Upper lobe of right lung (tissue), 1 donor: ENCODE measurements at places on chromosomes 11 and 22.

- H3K4me3 ChIP-seq = no peak overlapping the region
- no peak for DNase-seq
- no peaks in the 10 kb centered on the region for H3K36me3 ChIP-seq
- H3K4me1 ChIP-seq = peaks cover 45% of the 10 kb centered on the region
- no peak overlapping the region for H3K27ac ChIP-seq
- H3K27me3 ChIP-seq = no peaks in the 10 kb centered on the region
Observed at GRCh38 chr11:12182676-12183541, 72.5 kb downstream of the MICAL2 start.

- no peak for DNase-seq
- H3K36me3 ChIP-seq = no peaks in the 10 kb centered on the region
- no peaks in the 10 kb centered on the region for H3K27me3 ChIP-seq
- H3K27ac ChIP-seq = peak overlapping the region; percentile 47
Observed at GRCh38 chr22:29216873-29217666, 11.4 kb downstream of the EMID1 start.

GRCh38 chr22:42905217-42905616 is 48.1 kb upstream of the ARFGAP3 start:
- no peaks in the 10 kb centered on the region for H3K27me3 ChIP-seq
- peaks cover 42% of the 10 kb centered on the region for H3K4me1 ChIP-seq
- peaks cover 1% of the 10 kb centered on the region for H3K36me3 ChIP-seq

DNA sequence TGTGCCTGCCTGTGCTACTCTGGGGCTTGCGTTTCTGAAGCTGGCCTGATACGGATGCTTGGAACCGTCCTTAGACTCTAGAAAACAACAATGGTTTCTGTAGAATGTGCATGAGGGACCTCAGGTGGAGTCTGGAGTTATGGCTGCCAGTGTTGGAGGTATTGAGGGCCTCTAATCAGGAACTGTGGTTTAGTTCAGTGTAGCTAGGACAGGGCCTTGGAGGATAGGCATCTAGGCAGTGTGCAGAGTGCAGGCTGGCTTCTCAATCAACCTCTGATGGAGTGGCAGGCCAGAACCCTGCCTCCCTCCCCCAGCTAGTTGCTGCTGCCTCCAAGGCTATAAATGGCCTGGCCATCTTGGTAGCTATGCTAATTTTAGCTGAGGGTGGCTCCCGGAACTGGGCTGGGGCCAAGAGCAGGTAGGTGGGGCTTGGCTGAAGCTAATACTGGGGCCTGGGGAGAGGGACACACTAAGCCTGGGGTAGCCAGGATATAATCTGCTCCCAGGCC is 4.0 kb downstream of the STIM1 start:
- H3K27ac ChIP-seq = peak overlapping the region; percentile 12
- H3K4me1 ChIP-seq = peaks cover 58% of the 10 kb centered on the region
- no peak for DNase-seq
- no peaks in the 10 kb centered on the region for H3K27me3 ChIP-seq
- H3K36me3 ChIP-seq = no peaks in the 10 kb centered on the region

GRCh38 chr11:65498977-65499712 is at the start of gene MALAT1:
TSS of gene MALAT1 (plus strand) at chr11:65499045.
- H3K4me1 ChIP-seq = peaks cover 29% of the 10 kb centered on the region
- DNase-seq = peak; percentile 93
- H3K27me3 ChIP-seq = no peaks in the 10 kb centered on the region
- peaks cover 31% of the 10 kb centered on the region for H3K36me3 ChIP-seq

DNA sequence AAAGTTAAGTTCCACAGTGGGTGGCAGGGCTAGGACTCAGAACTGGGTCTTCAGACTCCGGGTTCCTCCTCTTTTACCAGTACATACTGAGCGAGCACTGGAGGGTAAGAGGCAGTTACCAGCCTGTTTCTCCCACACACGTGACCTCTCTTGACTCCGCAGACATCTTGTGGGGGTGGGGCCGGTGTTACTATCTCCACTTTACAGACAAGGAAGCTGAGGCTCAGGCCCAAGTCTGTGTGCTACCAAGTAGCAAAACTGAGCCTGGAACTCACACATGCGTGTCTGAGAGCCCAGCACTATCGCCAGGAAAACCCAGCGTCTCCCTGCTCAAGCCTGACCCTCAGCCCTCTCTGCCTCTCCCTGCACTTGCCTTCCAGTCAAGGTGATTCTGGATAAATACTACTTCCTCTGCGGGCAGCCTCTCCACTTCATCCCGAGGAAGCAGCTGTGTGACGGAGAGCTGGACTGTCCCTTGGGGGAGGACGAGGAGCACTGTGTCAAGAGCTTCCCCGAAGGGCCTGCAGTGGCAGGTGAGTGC is 16.0 kb upstream of the SMIM35 start:
- H3K4me3 ChIP-seq = no peak overlapping the region
- no peaks in the 10 kb centered on the region for H3K27me3 ChIP-seq
- H3K36me3 ChIP-seq = no peaks in the 10 kb centered on the region

GRCh38 chr22:25110596-25110845 is 89.1 kb upstream of the CRYBB3 start:
- H3K27ac ChIP-seq = peak overlapping the region; percentile 88
- H3K36me3 ChIP-seq = no peaks in the 10 kb centered on the region
- no peak for DNase-seq
- H3K27me3 ChIP-seq = no peaks in the 10 kb centered on the region

DNA sequence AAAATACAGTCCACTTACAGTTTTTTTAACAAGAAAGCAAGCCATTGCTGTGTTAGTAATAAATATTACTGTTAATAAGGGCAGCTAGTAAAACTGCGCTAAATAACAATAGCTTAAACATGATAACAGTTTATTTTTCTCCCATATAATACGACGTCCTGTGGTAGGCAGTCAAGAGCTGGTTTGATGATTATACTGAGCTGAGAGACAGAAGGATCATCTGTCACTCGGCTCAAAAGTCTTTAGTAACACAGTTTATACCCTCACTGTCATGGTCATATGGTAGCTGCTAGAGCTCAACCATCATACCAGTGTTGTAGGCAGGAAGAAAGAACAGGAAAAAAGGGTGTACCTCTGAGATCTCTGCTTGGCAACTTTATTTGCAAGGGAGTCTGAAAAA is 29.1 kb upstream of the ANGPTL5 start:
- no peak for DNase-seq
- no peaks in the 10 kb centered on the region for H3K36me3 ChIP-seq
- H3K4me1 ChIP-seq = no peaks in the 10 kb centered on the region
- no peaks in the 10 kb centered on the region for H3K27me3 ChIP-seq

DNA sequence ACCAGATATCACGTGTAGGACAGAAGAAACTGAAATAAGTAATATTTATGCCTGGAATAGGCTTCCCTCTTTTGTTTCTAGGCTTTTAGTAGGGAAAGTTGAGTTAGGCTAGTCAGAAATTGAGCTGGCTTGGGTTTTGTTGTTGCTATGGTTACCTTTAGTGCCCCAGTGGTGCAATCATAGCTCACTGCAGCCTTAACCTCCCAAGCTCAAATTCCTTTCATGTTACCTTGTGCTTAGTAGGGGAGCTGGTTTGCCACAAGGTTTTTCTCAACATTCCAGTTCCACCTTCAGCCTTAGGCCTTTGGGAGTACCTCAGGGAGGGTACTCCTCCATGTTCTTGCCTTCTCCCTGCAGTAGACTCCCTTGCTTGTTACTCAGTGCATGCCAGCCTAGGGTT is 69.1 kb upstream of the SUSD2 start:
- H3K36me3 ChIP-seq = peaks cover 30% of the 10 kb centered on the region
- no peaks in the 10 kb centered on the region for H3K27me3 ChIP-seq
- H3K4me3 ChIP-seq = no peak overlapping the region
- peaks cover 5% of the 10 kb centered on the region for H3K4me1 ChIP-seq

DNA sequence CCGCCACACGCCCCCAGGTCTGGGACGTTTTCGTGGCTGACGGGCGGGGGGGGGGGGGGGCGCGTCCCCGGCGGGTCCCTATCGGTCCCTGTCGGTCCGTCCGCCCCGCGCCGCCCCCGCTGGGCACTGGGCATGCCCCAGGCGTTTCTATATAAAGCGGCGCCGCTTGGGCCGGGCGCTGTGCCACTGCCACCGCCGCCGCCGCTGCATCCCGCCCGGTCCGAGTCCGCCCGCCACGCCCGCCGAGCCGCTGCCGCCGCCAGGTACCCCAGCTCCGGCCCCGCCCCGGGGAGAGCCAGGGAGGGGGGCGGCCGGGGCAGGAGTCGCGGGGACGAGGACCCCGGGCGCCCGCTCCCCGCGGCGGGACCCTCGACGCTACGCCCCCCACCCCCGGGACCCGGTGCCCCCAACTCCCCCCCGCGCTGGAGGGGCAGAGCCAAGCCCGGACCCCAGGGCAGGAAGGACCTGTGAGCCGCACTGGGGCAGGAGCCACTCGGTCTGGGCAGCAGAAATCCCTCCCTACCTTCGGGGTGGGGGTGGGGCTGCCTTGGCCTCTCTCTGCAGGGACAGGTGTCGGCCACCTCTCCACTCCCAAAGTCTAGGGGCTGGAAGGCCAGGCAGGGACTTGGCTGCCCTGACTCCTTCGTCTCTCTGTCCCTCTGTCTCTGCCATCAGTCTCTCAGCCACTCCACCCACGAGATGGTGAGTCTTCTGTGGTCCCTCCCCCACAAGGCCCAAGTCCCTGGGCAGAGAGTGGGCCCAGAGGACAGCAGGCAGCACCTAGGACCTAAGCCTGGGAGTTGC is at the start of gene CARNS1:
Gene CARNS1 (plus strand): TSS at position 178 of the 804 bp plus-strand sequence. CDS start 522 bp downstream, at position 700.
- H3K4me3 ChIP-seq = peak within 1 kb of the TSS; percentile 40
- H3K4me1 ChIP-seq = peaks cover 35% of the 10 kb centered on the region
- no peak within 1 kb of the TSS for H3K27ac ChIP-seq
- H3K36me3 ChIP-seq = no peaks in the 10 kb centered on the region

DNA sequence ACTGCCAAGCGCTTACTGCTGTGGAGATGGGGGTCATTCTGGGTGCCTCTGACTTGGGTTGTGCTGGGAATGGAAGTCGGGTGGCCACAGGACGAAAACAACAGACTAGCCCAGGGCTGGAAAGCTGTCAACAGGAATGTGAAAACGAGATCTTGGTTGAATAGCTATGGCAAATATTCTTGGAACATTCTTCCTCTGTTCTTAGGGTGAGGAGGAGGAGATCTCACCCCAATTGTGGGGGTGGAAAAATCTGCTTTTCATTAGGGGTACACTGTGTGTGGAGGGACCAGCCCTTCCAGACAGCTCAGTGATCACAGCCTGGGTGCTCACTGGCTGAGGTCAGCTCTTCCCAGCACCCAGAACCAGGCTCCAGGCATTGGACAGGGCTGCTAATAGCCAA is 52.0 kb upstream of the PRSS23 start:
- H3K36me3 ChIP-seq = no peaks in the 10 kb centered on the region
- DNase-seq = no peak
- no peak overlapping the region for H3K27ac ChIP-seq
- no peaks in the 10 kb centered on the region for H3K4me1 ChIP-seq
- no peaks in the 10 kb centered on the region for H3K27me3 ChIP-seq
- no peak overlapping the region for H3K4me3 ChIP-seq

GRCh38 chr11:55719608-55720160 is 53.6 kb upstream of the OR5D13 start:
- H3K27ac ChIP-seq = no peak overlapping the region
- DNase-seq = no peak
- no peaks in the 10 kb centered on the region for H3K4me1 ChIP-seq
- no peaks in the 10 kb centered on the region for H3K36me3 ChIP-seq

GRCh38 chr11:70339066-70339465 is 59.3 kb upstream of the CTTN start:
- no peak overlapping the region for H3K27ac ChIP-seq
- H3K4me1 ChIP-seq = no peaks in the 10 kb centered on the region
- H3K4me3 ChIP-seq = no peak overlapping the region
- no peak for DNase-seq
- H3K27me3 ChIP-seq = no peaks in the 10 kb centered on the region
- peaks cover 87% of the 10 kb centered on the region for H3K36me3 ChIP-seq

DNA sequence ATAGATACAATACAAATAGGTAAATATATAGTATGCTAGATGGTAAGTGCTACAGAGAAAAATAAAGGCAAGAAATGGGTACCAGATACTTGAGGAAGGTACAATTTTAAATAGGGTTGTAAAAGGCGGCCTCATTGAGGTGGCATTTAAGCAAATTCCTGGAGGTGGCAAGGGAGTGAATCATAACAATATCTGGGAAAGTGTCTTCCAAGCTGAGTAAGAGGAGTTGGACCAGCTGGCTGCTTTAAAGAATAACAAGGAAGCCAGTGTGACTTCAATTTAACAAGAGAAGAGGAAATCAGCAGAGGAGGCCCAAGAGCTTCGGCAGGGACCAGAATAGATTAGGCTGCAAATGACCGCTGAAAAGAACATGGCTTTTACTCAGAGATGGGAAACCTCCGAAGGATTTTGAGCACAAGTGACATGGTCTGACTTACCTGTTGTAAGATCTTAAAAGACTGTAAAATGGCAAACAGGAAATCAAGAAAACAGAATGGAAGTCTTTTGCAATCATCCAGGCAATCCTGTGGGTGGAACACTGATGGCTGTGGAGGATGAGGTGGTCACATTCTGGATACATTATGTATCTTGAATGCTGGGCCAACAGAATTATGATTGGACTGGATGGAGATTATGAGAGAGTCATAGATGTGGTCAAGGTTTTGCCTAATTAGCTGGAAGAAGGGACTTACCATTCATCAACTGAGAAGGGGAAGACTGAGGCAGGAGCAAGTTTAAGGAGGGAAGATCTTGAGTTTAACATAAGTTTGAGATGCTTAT is 77.2 kb downstream of the RDX start:
- no peak overlapping the region for H3K4me3 ChIP-seq
- no peak overlapping the region for H3K27ac ChIP-seq
- DNase-seq = no peak
- H3K27me3 ChIP-seq = no peaks in the 10 kb centered on the region
- no peaks in the 10 kb centered on the region for H3K36me3 ChIP-seq

GRCh38 chr11:34791780-34792542 is 124.2 kb downstream of the APIP start:
- H3K4me1 ChIP-seq = no peaks in the 10 kb centered on the region
- no peak overlapping the region for H3K4me3 ChIP-seq
- H3K27me3 ChIP-seq = no peaks in the 10 kb centered on the region
- no peak overlapping the region for H3K27ac ChIP-seq
- no peaks in the 10 kb centered on the region for H3K36me3 ChIP-seq
- no peak for DNase-seq

DNA sequence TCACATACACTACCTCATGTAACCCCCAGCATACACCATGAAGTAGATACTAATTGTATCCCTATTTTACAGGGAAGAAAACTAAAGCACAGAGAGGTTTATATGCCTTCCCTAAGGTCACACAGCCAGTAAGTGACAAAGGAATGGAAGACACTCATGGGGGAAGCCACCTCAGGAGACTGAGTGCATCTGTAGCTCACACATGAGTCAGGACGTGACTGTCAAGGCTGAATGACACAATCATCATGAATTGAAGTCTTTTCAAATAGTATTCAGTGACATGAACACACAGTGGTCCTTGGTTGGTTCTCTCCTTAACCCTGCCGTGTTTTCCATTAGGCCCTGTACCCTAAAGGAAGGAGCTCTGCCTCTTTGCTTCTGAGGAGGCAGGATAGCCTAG is 463.0 kb downstream of the NTM start:
- no peak for DNase-seq
- H3K4me3 ChIP-seq = no peak overlapping the region
- H3K36me3 ChIP-seq = no peaks in the 10 kb centered on the region
- H3K27ac ChIP-seq = no peak overlapping the region
- H3K4me1 ChIP-seq = no peaks in the 10 kb centered on the region
- H3K27me3 ChIP-seq = no peaks in the 10 kb centered on the region

- H3K4me1 ChIP-seq = no peaks in the 10 kb centered on the region
- no peak for DNase-seq
Observed at GRCh38 chr11:2174361-2174760, 2.7 kb upstream of the TH start.

- H3K4me3 ChIP-seq = no peak overlapping the region
- H3K27ac ChIP-seq = no peak overlapping the region
- no peaks in the 10 kb centered on the region for H3K27me3 ChIP-seq
- no peaks in the 10 kb centered on the region for H3K36me3 ChIP-seq
Observed at GRCh38 chr11:16801288-16801980, 63.0 kb downstream of the C11orf58 start.
